Cortex of kidney (tissue), 1 donor: ENCODE measurements at places on chromosomes 2 and 18.

DNA sequence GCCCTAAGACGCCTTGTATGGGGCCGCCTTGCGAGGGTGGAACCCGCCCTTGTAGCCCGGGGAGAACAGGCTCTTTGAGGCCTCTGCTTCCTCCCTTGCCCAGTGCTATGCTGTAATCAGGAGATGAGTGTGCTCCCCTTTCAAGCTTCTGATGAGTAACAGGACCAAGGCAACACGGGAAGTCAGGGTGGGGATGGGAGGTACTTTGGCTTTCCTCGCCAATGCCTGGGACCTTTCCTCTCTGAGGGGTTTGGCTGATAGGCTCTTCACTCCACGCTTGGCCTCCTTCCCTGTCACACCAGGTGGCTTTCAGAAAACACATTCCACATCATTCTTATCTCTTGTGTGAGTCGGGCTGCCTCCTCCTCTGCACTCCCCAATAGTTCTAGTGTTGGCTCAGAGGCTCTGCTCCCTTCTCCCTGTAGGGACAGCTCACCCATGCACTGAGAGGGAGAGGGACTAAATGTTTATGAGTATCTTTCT is 223.7 kb upstream of the TRIB2 start:
- DNase-seq, result no peak

- no peak for DNase-seq
Measured at GRCh38 chr2:23475036-23475435, 90.1 kb downstream of the KLHL29 start.

DNA sequence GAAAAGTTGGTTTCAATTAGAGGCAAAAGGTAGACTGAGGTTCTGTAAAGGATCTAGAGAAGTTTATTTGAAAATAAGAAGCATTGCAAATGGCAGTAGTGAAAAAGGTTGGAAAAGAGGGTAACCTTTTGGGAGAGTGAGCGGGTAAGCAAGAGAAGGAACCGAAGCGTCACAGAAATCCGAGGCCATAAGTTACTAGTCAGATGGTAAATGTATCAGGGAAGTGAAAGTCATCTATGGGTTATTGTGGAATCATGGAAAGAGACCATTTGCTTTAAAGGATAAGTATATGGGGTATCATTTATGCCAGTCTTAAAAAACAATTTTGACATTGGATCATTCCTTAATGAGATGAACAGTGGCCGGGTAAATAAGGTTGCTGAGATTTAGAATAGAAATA is 30.5 kb downstream of the EML4 start:
- no peak for DNase-seq

DNA sequence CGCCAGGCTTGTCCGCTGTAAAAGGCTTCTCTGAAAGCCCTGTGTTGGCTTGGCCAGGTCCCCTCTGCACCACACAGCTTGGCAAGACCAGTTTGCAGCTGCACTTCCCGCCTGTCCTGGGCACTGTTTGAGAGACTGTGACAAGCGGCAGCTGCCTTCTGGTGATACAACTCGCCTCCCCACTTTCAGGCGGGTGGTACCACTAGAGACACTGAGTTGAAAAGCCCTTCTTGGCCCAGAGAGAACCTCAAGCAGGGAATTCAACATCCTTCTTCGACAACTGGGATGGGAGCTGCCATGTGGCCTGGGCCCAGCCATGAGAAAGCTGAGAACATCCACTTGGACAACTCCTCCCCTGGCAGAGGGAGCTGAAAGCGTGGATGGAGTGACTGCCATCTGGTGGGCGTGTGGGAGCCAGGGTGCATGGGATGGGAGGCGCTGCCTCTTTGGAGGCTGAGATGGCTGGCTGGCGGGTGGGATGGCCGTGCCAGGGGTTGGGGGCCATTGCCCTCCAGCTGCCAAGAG is 125.5 kb upstream of the REV1 start:
- no peak for DNase-seq

GRCh38 chr2:230898016-230898712 is 26.9 kb downstream of the GPR55 start:
- no peak for DNase-seq

- DNase-seq, result no peak
Measured at GRCh38 chr2:133884739-133885381, 316.6 kb upstream of the NCKAP5 start.

DNA sequence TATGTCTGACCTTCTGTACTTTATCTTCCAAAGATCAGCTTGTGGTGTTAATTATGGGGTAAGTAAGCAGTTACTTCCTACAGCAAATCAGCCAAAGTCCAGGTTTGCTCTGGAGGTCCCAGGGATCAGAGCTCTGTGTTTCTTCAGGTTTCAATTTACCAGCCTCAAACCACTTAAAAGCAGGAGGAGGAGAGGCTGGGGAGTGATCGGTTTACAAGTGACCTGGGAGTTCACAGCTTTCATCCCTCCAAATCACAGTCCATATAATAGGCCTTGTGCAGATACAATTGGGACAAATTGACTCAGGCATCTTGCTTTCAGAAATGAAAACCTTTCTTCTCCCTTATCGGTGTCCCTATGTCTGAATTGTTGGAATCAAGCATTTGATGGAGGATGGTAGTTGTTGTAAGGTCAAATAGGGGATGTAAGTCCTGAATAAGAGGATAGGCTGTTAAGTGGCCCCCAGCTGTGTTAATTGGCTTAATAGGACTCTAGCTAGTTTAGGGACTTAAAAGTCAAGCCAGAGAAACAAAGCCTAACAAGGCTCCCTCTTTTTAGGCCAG is 188.0 kb upstream of the NT5C1B start:
- no peak for DNase-seq

DNA sequence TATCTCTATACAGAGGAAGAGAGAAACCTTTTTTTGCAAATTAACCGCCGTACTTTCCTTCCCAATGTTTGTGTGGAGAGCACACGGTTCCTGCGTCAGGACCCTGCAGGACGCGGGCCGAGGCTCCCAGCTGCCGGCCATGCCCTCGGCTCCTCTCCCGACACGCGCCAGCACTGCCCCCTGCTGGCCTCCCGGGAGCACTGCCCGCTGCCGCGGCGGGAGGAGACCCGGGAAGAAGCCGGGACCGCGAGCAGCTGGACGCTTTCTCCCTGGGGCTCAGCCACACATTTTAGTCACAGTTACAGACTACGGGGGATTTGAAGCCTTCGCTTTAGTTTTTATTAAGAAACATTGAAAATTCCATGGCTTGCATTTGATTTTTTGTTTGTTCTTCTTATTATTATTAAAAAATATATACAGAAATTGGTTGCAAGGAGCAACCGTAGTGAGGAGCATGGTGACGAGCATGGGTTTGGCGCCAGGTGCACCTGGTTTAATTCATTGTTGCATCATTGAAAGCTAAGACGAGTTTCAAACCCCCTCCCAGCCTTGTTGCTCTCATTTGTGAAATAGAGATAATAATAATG is 401.2 kb downstream of the GALR1 start:
- no peak for DNase-seq

DNA sequence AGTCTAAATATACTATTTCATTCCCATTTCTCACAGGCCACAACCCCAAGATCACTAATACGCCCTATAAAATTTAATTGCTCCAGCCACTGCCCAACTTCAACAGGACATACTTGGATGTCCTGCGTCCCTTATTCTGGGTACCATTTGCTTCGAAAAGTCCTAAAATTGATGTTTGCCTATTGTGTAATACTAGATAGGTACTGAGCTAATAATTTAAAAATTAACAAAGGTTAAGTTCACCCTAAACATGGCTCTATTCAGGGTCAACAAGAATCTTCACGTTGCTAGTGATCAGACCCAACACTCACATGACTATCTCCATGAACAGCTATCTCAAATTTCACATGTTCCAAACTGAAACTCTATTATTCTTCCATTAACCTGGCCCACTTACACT is 296.4 kb upstream of the RND3 start:
- no peak for DNase-seq

DNA sequence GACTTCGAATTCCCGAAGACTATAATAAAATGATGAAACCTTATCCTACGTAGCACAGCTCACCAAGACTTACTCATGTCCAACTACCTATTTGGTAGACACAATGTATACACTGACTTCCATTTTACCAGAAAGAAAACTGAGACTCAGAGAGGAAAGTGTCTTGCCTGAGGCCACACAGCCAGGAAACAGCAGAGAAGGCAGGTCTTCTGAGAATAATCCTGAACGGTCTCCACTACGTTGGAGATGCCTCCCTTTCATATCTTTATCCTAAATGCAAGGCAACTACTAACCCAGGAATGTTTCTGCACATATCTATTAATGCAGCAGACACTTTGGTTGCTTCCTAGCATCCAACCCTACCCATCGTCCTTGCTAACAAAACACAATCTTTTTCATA is 11.9 kb upstream of the FABP1 start:
- DNase-seq, result no peak

- no peak for DNase-seq
Measured at GRCh38 chr2:41313082-41313481, 734.7 kb upstream of the PKDCC start.

- DNase-seq, result no peak
Measured at GRCh38 chr2:19860022-19860421, 41.8 kb downstream of the TTC32 start.

DNA sequence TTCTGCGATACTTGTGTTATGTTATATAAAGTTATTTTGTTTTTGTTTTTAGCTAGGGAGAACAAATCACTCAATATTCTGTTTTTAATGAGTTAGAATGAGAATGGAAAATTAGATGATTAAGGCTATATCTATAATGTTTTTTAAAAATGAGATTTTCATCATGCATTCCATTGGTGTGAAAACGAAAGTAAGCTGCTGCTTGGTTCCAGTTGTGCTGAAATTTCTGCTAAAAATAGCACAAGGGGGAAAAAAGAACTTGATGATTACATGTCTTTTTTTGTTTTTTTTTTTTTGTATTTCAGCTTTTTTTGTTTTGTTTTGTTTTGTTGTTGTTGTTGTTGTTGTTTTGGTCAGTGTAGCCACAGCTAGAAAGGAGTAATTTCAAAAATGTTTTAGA is 242.6 kb upstream of the KCNJ3 start:
- DNase-seq, result no peak

GRCh38 chr2:26614216-26615138 is 26.7 kb downstream of the CIB4 start:
- no peak for DNase-seq

- no peak for DNase-seq
Measured at GRCh38 chr18:30342675-30343074, 699.9 kb downstream of the DSC3 start.

DNA sequence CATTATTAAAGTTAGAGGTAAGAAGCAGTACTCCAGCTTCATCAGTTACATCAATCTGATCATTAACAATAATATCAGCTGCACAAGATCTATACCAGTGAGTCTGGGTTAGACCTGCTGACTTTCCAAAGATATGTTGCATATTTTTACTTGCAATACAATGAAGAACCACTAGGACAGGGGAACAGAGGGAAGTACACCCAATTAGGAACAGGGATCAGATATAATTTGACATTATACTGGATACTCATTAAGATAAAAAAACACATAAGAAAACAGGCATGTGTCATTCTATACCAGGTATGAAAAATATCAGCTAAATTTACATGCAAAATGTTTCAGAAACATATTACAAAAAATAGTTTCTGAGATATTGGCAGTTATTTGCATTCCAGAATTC is 995.1 kb upstream of the DDX18 start:
- no peak for DNase-seq
